ENCODE measurements at places on chromosomes 11 and 22.

- no peak for DNase-seq
Observed at GRCh38 chr11:13118650-13119049, 109.5 kb downstream of the RASSF10 start.

DNA sequence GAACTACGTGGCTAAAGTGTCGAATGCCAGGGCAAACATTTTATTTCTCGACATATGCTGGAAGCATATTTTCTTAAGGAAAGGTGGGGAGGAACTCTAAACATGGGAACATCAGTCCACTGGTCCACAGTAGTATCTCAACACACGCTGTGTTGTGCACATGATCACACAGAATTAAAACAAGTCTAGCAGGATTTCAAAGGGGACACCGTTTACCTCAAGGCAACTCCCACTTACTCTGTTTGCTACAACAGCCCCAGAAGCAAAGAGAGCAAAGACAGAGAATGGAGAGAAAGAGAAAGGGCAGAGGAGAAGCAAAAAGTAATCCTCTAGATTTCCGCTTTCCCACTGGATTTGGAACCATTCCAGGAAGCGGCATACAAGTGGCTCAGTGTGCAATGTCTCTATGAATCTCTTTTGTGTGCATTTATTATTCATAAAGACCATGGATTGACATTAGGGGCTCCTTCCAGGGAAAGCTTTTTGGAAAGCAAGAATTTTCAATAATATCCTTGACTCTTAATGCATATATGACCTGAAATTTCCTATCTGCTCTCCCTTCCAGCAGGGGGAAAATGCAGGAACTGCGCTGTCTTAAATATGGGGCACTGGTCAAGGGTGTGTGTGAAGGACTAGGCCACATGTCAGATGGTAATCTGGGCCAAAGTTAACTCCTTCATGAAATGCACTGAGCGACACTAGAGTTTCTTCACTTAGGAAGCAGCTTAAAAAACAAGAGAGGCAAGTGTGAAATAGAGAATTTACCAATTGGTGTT, 34.8 kb upstream of the CCDC34 start:
- peak; percentile 64 for DNase-seq

DNA sequence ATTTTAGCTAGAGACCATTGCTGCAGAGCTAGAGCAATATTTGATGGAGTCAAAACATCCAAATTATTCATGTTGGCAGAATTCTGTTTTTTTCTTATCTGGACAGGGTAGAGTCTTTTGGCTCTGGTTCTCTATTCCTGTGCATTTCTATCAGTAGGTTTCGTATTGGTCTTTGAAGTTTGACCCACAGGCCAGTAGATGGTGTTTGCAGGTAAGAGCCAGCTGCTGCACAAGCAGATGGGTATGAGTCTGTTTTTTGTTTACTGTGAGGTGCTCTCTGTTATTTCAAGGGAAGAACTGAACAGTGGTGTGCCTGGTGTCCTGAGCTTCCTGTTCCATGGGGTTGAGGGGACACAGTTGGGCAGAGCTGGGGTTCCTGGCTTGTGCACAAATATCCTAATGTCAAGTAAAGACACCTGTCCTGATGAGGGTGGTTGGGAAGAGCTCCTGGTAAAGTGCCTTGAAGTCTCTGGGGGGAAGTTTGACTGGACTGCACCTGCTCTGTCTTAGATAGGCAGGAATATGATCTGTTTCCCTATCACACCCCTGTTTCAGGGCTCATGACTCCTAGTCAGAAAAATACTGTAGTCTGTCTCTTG, 34.0 kb upstream of the SLC22A25 start:
- no peak for DNase-seq

GRCh38 chr22:39368461-39368911, 18.7 kb downstream of the SYNGR1 start:
- DNase-seq, result no peak

DNA sequence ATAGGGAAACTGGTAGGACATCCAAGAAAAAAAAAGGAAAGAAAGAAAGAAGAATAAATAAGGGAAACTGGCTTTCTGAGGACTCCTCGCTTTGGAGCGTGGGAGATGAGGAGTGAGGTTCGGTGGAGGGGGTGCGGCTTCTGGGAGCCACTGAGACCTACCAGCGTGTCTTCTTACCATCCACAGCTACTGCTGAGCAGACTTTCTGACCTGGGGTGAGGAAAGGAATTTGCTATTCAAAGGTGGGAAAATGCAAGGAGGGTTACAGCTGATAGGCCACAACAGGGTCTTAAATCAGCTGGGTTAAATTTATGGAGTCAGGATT, 488 bp upstream of the SELENOM start:
- no peak for DNase-seq

GRCh38 chr11:117160826-117161225, 16.7 kb downstream of the PAFAH1B2 start:
- DNase-seq, result no peak
